ENCODE measurements at places on chromosomes 7 and 10.
A peak's percentile ranks its signal among the peaks of the same experiment; 100 is the strongest.

- no peak for DNase-seq
Measured at GRCh38 chr10:34567659-34568253, 247.3 kb downstream of the PARD3 start.

- DNase-seq: no peak
Measured at GRCh38 chr10:76711222-76711997, 926.2 kb downstream of the KCNMA1 start.

- DNase-seq: no peak
Measured at GRCh38 chr10:54194806-54195205, 606.2 kb downstream of the PCDH15 start.

GRCh38 chr7:149604521-149604920 is 106.9 kb upstream of the ZNF746 start:
- DNase-seq: no peak

DNA sequence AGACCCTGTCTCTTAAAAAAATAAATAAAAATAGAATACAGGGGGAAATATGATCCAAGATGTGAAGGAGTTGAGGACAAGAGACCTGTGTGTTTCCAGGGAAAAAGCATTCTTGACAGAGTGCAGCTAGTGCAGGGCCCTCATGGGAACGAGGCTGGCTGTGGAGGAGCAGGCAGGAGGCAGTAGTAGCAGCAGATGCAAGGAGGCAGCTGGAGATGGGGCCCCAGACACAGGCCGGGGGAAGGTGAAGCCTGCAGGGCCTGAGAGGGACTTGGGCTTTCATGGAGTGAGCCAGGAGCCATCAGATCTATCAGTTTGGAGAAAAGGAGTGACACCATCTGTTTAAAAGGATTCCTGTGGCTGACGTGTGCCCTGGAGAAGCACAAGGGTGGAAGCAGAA is 71.4 kb upstream of the ZNF438 start:
- DNase-seq: no peak

- DNase-seq: no peak
Measured at GRCh38 chr10:18142151-18142550, 1.9 kb downstream of the CACNB2 start.

- DNase-seq: no peak
Measured at GRCh38 chr10:126504063-126504760, 115.9 kb upstream of the ADAM12 start.

GRCh38 chr10:43596546-43596945 is 9.7 kb upstream of the ZNF485 start:
- no peak for DNase-seq

- DNase-seq: no peak
Measured at GRCh38 chr10:79193694-79194382, 125.1 kb downstream of the ZMIZ1 start.

DNA sequence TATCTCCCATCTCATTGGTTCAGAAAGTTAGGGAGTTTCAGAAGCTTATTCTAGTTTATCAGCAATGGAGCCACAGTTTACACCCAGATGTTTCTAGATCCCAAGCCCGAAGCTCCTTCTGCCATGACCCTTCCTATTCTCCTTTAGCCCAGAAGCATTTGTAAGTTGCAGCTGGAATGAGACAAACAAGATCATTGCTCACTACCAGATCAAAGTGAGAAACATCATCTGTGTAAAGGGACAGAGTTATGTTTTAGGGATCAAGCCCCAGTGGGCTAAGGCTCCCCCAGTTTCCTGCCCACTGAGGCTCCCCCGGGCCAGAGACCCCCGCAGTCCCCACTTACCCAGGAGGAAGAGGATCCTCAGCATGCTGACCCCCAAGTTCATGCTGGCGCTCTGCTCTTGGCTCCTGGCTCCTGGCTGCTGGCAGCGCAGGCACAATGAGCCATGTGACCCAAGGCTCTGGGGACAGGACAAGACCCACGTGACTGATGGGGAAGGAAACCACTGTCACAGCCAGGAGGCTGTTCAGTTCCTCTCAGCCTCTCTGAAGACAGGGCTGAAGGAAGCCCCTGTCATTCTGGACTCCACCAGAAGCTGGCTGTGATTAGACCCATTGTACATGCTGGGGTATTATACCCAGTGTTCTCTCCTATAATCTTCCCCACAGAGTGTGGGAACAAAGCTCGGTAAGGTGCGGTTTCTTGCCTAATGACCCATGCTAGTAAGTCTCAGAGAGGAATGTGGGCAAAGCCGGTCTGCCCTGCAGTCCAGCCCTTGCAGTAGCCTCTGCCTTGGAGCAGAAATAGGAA is at the start of gene TMEM273:
Gene TMEM273 (minus strand): TSS at position 442 of the 812 bp plus-strand sequence. CDS start 55 bp downstream, at position 387.
- no peak for DNase-seq

GRCh38 chr7:54932818-54933543 is 85.8 kb upstream of the EGFR start:
- DNase-seq: peak; percentile 77

DNA sequence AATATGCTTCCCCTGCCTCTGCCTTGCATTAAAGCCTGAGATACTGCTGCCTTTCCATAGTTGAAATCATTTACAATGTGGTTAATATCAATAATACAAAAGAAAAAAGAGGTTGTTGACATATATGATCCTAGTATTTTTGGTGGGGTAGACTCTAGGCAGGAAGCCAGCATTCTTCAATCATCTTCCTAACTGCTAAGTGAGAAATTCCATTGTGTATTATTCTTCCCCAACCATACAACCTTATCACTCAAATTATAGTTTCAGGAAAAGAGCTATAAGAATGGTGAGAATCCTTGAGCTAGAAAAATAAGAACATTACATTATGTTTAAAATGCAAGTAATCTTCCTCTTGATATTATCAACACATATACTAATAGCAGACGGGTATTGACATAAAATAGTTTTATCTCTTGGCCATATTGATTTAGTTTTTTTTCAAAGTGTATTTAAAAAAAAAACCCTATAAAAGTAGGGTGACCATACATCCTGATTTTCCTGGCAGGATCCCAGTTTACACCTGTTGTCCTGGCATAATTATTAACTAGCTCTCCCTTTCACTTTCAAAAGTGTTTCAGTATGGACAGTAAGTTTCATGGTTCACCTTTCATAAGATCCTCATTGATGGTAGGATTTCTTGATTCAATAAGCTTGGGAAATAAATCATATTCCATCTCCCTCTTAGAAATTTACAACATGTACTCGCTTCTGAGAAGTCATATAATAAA is 33.4 kb upstream of the WASL start:
- DNase-seq: no peak

DNA sequence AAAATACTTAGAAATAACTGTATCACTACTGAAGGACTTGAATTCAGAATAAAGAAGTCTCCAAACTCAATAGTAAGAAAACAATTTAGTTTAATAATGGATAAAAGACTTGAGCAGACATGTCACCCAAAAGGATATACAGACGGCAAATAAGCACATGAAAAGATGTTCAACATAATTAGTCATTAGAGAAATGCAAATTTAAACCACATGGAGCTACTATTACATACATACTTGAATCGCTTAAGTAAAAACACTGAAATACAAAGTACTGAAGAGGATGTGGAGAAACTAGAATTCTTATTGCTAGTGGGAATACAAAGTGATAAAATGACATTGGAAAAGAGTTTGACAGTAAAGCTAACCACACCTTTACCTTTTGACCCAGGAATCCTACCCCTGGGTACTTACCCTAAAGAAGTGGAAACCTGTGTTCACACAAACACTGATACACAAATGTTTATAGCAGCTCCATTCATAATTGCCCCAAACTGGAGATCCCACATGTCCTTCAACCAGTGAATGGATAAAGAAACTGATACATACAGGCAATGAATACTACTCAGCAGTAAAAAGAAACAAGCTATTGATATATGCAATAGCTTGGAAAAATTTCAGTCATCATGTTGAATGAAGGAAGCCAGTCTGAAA is 54.3 kb upstream of the NFKB2 start:
- no peak for DNase-seq

- DNase-seq: no peak
Measured at GRCh38 chr7:31648880-31649279, 38.1 kb upstream of the PPP1R17 start.

DNA sequence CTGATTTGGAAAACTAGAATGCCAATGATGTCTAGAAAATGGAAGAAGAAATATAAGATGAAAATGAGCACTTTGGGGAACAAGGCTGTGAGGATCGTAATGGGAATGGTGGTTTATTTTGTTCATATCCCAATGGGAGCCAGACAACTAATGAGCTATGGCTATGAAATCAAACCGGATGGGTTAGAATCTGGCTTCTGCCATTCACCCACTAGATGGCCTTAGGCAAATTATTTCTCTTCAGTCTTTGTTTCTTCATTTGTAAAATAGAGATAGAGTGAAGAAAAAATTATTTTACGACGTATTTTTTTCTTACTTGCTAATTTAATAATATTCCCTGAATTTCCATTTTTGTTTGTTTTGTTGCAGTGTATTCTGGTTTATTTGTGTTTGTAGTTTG is 572.1 kb upstream of the IGFBP3 start:
- DNase-seq: no peak

DNA sequence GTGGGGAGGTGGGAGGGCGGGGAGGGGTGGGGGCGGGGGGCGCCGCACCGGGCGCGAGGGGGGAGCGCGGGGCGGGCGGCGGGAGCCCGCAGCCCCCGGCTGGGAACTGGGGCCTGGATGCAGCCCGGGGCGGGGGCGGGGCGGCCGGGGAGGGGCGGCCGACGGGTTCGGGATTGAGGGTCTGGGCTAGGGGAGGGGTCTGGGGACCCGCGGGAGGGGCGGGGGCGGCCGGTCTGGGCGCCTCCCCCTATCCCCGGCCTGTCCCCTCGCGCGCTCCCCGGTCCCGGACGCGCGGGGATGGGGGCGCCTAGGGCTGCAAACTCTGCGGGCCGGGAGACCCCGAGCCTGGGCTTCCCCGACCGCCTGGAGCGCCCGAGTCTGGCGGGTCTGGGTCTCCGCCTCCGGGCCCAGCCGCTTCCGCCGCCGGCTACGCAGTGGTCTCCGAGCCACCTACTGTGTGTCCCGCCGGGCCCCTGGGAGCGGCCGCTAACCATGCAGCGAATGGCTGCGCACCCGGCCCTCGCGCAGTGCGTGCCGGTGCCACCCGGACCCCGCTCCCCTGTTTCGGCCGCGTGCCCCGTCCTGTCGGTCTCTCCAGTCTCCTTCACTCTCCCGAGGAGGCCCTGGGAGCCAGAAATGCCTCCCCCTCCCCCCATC is 375 bp upstream of the FGF8 start:
- DNase-seq: no peak

- DNase-seq: no peak
Measured at GRCh38 chr7:158529181-158530096, 58.2 kb downstream of the PTPRN2 start.

DNA sequence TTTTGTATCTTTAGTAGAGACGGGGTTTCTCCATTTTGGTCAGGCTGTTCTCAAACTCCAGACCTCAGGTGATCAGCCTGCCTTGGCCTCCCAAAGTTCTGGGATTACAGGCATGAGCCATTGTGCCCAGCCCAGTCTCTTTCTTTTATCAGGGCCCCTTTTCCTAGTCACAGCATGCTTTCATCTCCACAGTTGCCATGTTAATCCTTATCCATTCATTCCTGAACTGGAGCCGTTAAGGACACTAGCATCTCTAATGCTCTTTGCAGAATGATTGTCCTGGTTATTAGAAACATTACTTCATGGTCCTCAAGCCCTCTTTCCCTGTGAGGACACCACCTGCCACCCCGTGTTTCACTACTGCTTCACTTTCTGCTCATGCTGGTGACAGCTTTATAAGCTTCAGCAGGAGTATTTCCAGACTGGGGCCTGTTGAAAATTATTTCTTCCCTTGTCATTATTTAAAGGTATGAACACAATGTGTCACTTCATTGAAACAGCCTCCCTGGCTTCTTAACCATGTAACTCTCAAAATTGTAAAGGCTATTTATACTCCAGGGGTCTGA is 313.9 kb downstream of the BMPER start:
- DNase-seq: no peak

DNA sequence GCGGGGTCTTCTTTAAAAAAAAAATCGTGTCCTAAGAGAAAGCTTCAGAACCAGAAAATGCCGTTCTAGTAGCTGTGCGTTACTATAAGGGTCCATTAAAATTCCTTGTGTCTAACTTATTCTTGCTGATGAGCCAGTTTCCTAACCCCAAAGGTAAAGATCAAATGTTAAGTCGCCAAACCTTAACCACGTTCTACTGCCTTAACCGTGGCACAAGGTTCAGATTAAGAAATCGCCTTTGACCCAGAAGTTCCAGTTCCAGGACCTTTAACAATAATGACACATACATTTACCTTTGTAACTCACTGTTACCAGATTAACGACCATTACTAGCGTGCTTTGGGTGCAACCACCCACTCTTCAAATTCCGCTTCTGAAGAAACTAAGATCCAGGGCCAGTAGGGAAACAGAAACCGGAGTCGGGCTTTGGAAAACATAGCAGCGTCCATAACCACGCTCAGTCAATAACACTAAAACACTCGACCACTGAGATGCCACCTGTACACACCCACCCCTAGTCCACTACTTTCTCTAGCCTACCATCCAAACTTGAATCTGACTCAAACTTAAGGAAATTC is 620 bp downstream of the BET1 start:
- no peak for DNase-seq

DNA sequence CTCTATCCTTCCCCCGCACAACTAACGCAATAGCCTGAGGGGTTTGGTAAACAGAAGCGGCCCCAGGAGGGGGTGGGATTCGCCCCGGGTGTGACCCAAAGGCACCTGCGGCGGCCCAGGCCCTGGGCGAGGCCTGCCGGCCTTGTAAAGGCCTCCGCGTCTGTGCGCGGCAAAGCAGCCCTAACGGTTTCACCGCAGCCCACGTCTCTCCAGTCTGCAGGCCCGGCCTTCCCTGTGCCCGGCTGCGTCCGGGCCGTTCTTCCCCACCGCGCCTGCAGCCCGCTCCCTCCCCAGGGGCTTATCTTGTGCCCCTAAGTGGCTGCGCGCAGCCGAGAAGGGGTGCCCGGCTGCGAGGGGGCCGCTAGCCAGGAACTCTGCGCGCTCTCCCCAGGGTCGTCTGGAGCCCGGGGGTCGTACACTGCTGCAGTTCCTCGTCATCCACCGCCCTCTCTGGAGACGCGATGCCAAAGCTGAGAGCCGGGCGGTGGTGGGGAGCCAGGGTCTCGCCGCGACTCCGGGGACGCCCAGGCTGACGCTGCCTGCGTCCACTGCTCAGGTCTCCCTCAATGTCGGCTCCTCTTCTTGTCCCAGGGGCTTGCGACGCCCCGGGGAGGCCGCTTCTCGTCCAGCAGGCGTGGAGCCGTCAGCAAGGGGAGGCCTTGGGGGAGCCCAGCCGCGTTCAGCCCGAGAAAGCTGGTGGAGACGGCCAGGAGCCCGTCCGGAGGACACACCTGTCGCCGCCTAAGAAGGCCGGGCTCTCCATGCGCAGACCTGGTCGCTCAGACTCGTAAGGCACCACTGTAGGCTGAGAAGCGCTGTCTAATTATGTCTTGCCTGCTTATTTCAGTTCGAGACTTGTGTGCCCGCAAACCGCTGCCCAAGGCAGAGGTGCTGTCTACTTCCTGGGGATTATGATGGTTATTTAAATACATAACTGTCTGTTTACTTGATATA is 132.3 kb downstream of the SPAG6 start:
- peak; percentile 45 for DNase-seq

GRCh38 chr10:65496541-65496940 is 1429.3 kb upstream of the LRRTM3 start:
- no peak for DNase-seq
